PC-9 (cell line): ENCODE measurements at places on chromosomes 3 and 15.

DNA sequence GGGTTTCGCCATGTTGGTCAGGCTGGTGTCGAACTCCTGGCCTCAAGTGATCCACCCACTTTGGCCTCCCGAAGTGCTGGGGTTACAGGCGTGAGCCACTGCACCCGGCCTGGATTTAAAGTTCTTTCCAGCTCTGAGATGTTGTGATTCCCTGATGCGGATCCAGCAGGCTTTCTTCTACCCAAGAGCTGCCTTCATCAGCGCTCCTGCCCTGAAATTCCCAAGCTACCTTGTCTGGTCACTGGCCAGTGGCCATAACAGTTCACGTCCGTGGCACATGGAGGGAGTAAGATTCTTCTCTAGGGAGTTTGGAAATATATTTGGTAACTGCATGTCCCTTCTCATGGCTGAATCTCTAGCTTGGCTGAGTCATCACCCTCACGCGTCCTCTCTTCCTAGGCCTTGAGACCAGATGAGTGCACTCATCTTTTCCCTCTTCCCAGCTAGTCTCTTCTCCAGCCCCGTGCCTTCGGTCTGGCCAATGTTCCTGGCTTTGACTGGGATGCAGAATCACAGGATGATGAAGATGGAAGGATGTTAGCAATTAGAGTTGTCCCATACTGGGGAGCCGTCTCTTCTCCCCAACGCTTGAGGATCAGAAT is 29.8 kb upstream of the APOD start:
- peak; percentile 47 for DNase-seq

- no peak for DNase-seq
Observed at GRCh38 chr15:76802411-76802810, 102.7 kb downstream of the SCAPER start.

- DNase-seq, result no peak
Observed at GRCh38 chr3:150271591-150271960, 136.5 kb upstream of the TSC22D2 start.

- DNase-seq, result no peak
Observed at GRCh38 chr3:51110586-51110985, 274.5 kb upstream of the MANF start.
